ENCODE measurements at places on chromosomes 2 and 18.

DNA sequence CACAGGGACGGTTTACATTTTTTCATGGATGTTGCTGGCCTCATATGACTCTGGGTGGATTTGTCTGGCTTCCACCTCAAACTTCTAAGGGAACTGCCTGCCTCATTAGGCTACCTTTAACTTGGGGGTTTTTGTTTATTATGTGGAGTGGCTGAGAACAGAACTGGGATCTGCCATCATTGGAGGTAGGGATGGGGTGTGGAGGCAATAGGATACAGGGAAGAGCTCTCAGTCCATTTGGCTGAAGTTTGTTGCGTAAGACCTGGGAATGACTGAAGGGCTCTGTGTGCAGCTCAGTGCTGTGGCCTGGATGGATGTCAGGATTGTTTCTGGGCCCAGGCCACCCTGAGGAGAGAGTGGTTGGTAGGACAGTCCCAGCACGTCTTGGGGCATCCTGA is 31.2 kb downstream of the ASB1 start:
- no peak for DNase-seq

DNA sequence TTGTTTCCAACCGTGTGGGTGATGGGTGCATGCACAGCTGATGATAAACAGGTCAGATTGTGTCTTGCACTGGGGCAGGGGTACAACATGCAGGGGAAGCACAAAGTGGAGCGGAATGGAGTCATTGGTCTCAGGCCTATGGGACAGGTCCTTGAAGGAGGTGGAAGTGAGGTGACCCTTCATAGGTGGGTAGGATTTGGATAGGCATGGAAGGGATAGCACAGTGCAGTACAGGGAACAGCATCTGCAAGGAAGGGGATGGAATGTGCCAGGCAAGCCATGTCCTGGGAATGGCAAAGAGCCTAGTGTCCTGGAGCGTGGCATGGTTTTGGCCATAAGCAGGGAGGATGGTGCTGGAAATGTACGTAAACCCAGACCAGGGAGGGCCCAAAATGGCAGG is 143.9 kb downstream of the CAPN13 start:
- DNase-seq: no peak

DNA sequence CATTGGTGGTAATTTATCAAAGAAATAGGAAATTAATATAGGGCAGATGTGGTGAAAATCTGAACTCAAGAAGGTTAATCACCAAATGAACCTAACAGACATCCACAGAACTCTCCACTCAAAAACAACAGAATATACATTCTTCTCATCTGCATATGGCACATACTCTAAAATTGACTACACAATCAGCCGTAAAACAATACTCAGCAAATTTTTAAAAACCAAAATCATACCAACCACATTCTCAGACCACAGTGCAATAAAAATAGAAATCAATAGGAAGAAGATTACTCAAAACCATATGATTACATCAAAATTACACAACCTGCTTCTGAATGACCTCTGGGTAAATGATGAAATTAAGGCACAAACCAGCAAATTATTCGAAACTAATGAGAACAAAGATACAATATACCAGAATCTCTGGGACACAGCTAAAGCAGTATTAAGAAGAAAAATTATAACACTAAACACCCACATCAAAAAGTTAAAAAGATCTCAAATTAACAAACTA is 31.0 kb downstream of the RBM43 start:
- no peak for DNase-seq

DNA sequence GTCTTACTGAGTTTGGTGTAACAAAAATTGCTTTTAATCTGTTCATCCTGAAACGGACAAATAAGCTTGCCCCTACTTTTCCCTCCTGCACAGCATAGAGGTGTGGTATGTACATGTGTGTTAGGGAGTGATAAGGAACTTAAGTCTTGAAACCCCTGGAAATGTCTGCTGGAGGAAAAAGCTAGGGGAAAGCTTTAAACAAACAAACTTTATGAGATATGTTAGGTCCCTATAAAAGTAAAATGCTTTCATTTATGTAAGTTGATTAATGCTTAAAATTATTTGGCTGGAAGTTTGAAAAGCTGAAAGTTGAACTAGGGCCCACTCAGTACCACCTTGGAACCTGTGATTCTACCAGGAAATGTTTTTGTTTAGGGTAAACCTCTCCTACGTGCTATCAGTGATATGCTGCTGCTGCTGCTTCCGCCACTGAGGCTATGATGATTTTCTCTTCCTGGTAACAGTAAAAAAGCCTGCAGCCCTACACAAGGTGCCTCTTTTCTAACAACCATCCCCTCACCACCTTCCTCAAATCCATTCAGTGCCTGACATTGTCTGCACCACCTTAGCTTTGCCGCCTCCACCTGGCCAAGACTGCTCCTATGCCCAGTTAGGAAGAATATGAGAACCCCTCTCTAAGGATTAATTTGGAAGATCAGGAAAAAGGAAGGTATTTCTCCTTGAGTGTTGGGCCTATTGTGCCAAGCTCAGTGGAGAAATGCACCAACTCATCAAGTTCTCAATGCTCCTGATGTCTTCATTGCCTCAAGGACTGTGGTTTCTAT is 2.5 kb upstream of the YES1 start:
- no peak for DNase-seq

DNA sequence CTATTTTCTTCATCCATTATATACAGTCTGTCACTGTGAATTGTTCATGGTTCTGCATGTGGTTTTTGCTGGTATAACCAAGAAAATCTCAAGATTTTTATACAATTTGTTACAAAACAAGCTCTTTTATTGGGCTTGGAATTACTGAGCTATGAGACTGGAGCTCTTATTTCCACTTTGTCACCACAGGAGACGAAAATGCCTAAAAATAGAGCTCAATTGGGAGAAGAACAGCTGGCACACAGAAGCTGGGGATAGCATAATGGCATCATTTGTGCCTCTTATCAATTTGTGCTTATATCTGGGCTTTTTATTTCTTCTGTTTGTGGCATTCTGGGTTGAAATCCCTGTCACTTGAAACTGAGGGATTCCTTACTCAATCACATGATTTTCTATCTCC is 219.1 kb downstream of the CALCRL start:
- DNase-seq: no peak

- DNase-seq: no peak
Observed at GRCh38 chr2:207148020-207148419, 17.7 kb downstream of the KLF7 start.

DNA sequence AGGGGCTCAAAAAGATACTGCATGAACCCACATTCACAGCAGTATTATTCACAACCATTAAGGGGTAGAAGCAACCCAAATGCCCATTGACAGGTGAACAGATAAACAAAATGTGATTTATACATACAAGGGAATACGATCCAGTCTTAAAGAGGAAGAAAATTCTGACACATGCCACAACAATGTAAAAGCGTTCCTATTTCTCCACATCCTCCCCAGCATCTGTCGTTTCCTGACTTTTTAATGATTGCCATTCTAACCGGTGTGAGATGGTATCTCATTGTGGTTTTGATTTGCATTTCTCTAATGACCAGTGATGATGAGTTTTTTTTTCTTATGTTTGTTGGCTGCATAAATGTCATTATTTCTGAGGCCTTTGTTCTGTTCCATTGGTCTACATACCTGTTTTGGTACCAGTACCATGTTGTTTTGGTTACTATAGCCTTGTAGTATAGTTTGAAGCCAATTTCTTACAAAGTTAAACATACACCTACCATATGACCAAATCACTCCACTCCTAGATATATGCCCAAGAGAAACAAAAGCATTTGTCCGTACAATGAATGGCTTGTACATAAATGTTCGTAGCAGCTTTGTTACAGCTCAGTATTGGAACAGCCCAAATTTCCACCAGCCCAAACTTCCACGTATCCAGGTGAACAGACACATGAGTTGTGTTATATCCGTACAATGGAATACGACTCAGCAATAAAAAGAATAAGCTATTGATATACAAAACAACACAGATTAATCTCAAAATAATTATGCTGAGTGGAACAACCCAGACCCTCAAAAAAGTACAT is 85.1 kb downstream of the TMEM131 start:
- no peak for DNase-seq

GRCh38 chr2:176729706-176730569 is 460.7 kb downstream of the MTX2 start:
- peak; percentile 4 for DNase-seq

DNA sequence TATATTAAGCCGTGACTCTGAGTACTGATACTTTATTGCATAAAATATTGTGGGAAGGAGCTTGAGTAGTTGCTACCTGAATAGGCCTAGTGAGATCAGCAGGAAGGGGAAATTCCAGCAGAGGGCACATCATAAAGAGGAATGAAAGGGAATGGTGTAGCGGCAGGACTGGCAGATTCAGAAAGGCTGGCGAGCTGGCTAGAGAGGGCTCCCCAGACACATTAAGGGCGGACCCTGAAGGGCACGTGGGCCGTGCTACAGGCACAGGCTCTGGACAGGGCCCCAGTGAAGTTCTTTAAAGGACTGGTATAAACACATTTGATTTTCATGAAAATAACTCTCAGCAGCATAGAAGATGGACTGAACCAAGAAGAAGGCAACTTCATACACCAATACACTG is 43.0 kb downstream of the PTPN2 start:
- no peak for DNase-seq

DNA sequence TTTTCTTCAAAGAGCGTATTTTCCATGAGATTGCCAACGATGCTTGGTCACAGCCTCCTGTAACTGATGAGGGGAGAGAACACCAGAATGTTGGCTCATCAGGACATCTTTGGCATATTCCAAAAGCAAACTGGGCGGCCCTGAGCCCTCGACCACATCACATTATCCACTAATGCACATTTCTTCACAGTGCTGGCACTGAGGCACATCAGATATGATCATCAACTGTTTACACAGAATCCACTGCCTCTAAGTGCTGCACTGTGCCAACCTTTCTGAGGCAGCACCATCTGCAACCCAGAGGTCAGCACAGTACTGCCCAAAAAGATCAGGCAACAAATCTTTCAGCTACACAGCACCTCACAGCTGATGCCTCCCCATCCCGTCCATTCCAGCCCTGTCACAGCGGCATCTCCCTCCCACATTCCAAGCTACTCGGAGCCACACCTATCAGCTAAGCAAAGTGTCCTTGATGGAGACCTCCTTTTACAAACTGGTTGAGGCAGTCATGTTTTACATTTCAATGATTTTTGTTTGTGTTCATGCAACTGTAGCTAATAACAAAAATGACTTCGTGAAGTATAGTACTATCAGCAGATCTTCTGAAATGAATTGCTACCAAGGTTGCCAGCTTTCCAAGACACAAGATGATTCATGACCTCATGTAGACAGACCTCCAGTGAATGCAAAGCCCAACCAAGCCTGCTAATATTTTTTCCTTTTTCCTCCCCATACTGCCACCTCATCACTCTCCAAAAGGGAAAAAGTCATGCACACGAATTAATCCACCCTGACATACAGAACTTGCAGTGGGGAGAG is 32.3 kb downstream of the MYO5B start:
- DNase-seq: no peak

DNA sequence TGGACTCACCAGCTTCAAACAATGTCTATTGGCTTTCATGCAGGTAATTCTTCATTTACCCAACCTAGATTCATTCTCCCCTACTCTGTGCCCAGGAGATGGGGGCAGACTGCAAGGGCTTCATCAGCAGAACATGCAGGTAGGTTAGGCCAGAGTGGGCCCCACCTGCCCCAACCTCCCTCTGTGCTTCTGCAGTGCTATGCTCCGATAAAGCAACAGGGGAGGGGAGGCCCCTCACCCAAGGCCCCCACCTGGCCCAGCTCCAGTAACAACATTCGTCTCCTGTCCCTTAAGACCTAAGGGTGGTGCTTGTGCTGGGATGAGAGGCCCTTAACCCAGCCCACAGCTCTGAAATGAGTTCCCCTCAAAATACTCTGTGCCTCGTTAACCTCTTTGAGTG is 16.7 kb upstream of the GYPC start:
- DNase-seq: no peak

DNA sequence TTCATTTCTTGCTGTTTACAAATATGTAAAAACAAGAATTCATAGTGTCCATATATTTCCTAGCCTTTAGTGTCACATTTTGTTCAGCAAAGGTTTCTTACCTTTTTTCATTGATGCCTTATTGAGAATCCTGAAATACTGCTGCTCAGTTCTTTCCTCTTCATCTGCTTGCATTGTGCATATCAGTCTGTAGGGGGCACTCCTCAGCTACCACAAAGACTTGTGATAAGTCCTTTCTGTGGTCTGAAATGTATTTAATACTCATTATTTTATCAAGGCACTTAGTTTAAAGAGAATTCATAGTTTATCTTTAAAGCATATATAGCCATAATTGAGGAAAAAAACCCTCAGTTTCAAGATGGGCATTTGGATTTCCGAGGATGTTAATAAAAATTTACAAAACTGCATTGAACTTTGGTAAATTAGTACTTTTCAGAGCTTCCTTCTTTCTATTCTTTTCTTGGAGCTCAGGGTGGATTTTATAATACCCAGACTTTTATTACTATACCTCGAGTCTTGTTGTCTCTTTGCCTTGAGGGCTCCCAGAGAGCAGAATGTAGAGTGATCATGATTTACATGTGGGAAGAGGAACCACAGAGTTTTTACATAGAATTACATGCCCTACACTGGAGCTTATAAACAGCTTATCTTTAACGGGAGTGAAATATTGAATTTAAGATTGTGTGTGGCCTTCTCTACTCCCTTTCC is 570.1 kb downstream of the PLCL1 start:
- DNase-seq: peak; percentile 44

- no peak for DNase-seq
Observed at GRCh38 chr2:128261245-128262128, 57.2 kb downstream of the HS6ST1 start.

GRCh38 chr2:105842555-105842954 is 97.8 kb downstream of the NCK2 start:
- no peak for DNase-seq

DNA sequence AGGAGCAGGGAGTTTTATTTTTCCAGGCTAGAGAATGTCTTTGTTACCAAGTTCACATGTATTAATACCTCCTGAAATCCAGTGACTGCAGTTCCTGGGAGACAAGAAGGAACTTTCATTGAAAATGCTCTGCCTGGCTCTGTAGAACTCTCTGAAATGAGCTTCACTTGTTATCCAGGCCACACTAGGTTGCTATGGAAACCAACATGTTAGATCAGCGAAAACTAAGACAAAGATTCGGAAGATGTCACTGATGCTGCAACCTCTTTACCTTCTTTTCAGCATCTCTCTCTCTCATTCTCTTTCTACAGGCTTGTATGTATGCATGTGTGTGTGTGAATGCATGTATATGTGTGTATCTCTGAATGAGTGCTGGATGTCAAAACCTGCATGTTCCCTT is 218.5 kb downstream of the TRIB2 start:
- DNase-seq: no peak

DNA sequence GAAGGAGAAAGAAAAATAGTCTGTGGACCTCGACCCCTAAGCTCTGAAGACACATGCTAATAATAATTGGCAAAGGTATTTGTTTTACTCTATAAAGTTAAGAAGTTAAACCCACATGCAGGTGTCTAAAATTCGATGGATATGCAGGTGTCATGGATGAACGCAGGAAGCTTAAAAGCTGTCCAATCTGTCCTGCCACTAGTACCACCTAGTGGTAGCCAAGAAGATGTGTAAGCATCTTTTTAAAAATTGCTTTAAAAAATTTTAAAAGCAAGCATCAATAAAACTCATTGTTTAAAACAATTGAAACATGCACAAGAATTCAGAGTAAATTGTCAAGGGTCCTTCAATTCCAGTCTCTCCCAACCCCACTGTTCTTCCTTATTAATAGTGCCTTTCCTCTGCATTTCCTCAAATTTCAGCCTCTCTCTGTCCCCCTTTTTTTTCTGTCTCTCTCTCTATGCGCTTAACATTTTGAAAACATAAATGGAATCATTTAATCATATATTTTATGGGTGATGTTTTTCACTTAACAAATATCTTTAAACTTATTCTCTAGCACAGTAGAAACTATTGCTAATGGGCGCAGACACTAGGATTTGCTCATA is 30.6 kb upstream of the PPP3R1 start:
- DNase-seq: no peak

All from NCI-H2107 (cell line).